ENCODE measurements at places on chromosomes 6 and 20.

GRCh38 chr6:13611715-13612114 lies 3.4 kb upstream of the NOL7 start:
- DNase-seq = no peak

- no peak for DNase-seq
Measured at GRCh38 chr6:32974016-32974333, 5.6 kb downstream of the BRD2 start.

DNA sequence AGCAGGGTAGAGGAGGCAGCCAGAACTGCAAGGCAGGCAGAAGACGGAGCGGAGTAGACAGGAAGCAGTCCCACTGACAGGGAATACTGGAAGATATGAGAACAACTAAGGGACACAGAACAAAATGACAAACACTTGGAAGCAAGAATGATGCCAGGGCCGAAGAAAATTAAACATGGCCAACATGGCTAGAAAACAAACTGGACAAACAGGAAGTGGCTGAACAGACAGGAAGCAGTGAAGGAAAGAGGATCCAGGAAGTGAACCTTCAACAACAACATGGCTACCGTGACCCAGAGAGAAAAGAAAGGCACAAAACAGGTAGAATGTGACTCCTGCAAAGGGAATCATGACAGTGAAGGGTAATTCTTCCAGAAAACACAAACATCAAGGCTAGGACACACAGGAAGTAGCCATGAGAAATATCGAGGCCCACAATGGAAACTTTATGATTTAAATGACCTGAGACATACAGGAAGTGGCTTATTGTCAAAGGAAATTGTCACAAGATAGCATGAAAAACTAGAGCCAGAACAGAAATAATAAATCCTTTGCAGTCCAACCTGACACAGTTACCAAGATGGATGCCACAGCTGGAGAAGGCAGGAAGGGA lies 9.1 kb downstream of the COL11A2 start:
- DNase-seq = no peak

DNA sequence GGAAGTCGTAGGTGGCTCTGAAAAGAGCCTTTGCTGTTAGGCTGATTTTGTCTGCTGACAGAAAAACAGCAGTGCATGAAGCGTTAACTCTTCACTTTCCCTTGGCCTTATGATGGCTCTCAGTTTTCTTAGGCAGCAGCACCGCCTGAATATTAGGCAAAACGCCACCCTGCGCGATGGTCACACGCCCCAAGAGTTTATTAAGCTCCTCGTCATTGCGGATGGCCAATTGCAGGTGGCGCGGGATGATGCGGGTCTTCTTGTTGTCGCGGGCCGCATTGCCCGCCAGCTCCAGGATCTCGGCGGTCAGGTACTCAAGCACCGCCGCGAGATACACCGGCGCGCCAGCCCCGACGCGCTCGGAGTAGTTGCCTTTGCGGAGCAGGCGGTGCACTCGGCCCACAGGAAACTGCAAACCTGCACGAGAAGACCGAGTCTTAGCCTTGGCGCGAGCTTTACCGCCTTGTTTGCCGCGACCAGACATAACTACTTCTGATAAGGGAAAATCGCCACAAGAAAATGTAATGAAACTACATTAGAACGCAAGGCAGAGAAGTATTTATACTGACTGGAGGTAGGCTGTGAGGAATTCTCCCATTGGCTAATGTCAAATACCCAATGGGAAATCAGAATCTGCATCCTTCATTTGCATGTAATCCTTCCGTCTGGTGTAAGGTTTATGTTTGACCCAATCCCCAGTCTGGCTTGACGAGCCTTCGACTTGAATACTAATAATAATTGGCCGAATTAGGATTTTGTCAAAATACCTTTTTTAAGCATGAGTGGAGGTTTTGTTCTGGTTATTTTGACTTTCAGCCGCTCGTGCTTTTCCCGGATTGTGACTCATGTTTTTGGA lies 53.9 kb upstream of the HFE start:
- DNase-seq = no peak

- no peak for DNase-seq
Measured at GRCh38 chr6:111122458-111123286, 35.4 kb downstream of the SLC16A10 start.

DNA sequence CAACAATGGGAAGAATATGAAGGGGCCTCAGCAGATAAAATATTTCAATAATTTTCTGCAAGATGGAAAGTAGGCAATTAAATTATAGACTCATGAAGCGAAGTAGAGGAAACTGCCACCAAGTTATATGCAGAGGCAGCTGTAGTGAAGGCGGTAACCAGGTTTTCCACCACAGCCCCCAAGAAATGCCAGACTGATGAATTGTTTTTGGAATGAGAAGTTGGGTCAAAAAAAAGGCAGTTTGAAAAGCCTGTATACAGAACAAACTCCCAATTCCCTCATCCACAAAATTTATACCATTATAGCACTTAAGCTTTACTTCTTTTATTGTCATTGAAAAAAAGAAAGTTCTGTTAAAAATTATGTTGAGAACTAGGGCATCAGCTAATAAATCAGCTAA lies 45.3 kb downstream of the ELOVL4 start:
- DNase-seq = no peak

DNA sequence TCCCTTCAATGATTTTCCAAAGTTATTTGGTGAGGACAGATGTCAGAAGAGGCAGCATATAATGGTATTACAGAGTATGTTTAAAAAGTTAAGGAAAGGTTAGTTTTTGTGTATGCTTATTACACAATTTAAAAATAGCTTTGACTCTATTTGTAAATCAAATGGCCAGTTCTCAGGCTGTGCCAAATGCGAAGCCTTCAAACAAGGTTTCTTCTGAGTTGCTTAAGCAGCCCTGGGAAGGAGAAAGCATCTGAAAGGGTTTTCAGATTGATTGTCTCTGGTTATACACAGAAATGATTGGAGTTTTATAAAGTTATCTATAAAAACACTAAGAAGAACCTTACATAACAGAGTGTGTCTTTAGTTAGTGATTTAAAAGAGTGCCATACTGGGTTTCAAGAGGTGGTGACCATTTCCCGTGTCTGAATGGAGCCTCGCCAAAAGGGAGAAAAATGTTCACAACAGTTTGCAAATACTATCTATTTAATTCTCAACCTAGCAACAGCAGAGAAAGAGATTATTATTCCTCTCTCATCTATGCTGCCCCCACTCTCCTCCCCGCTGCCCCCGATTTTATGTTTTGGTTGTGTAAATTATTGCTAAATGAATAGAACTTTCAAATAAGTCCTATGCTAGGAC lies 16.7 kb downstream of the CD109 start:
- no peak for DNase-seq

All from stimulated activated CD8-positive, alpha-beta memory T cell treated with anti-CD3 and anti-CD28 coated beads, Interleukin-15, amount 100 ng/mL, for 1 hour (primary cell).